ENCODE measurements at places on chromosomes 3 and 15.
A peak's percentile ranks its signal among the peaks of the same experiment; 100 is the strongest.

DNA sequence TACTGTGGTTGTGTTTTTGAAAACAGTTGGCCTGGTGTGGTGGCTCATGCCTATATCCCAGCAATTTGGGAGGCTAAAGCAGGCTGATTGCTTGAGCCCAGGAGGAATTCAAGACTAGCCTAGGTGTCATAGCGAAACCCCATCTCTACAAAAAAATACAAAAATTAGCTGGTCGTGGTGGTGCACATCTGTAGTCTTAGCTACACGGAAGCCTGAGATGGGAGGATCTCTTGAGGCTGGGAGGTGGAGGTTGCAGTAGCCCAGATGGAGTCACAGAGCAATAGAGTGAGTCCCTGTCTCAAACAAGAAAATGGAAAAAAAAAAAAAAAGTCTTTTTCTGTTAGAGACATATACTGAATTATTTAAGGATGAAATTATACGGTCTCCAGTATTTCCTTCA, 14.7 kb upstream of the LRRFIP2 start:
- DNase-seq: no peak

- no peak for DNase-seq
Observed at GRCh38 chr3:177565981-177566380, 368.7 kb upstream of the TBL1XR1 start.

GRCh38 chr3:120839120-120839519, 68.9 kb upstream of the STXBP5L start:
- no peak for DNase-seq

- DNase-seq: no peak
Observed at GRCh38 chr3:102533784-102534183, 99.0 kb downstream of the ZPLD1 start.

DNA sequence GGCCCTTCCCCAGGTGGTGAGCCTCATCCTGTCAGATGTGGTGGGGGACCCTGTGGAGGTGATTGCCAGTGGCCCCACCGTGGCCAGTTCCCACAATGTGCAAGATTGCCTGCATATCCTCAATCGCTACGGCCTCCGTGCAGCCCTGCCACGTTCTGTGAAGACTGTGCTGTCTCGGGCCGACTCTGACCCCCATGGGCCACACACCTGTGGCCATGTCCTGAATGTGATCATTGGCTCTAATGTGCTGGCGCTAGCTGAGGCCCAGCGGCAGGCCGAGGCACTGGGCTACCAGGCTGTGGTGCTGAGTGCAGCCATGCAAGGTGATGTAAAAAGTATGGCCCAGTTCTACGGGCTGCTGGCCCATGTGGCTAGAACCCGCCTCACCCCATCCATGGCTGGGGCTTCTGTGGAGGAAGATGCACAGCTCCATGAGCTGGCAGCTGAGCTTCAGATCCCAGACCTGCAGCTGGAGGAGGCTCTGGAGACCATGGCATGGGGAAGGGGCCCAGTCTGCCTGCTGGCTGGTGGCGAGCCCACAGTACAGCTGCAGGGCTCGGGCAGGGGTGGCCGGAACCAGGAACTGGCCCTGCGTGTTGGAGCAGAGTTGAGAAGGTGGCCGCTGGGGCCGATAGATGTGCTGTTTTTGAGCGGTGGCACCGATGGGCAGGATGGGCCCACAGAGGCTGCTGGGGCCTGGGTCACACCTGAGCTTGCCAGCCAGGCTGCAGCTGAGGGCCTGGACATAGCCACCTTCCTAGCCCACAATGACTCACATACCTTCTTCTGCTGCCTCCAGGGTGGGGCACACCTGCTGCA, 4.8 kb downstream of the GLYCTK start:
- no peak for DNase-seq

DNA sequence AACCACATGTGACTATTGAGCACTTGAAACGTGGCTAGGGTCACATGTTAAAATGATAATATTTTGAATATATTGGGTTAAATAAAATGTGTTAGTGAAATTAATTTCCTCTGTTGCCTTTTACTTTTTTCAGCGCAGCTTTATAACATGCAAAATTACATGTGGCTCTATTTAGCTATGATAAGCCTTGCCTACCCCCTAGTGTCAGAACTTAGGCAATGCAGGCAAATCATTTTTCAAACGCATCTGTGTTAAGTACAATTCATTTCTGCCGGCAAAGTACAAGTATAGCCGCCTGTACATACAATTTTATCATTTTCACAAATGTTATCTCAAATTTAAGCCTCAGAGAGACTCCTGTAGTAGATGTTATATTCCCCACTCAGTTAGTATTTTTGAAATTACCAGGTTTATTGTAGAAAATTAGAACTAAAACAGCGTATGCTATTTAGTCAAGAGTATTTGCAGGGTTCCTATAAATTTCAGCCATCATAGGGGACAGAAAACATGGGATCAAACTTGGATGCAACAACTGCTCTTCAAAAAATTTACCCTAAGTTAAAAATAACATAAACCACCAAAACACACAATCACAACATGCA, 56.1 kb downstream of the TAFA4 start:
- DNase-seq: peak; percentile 65

GRCh38 chr15:41881920-41882688, 11.7 kb downstream of the SPTBN5 start:
- no peak for DNase-seq

DNA sequence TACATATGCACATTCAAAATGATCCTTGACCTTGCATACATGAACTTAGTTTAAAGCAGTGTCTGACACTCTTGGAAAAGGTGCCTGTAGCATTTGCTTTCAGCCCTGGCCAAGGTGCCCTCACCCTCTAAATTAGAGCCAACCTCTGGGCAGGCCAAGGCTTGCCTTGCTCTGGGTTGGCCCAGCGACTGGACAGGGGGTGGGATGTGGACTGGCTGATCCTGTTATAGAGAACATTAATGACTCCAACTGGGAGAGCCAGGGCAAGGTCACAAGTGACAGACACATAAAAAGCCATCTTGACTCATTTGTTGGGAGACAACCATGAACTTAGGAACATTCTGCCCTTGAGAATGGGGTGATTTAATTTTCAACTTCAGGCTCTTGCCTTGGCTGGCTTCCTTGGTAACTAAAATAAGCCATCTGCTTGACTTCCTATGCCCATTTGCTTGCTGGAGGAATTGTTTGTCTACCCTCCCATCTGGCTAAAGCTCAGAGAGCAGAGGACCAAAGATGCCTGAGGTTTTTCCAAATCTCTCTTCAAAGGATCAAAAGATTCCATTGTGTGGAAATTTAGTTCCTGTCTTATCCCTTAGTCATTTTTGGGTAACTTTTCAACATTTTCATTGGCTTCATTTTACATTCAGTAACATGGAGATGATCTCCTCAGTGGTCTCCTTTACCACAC, 403.7 kb downstream of the SOX2 start:
- DNase-seq: no peak

DNA sequence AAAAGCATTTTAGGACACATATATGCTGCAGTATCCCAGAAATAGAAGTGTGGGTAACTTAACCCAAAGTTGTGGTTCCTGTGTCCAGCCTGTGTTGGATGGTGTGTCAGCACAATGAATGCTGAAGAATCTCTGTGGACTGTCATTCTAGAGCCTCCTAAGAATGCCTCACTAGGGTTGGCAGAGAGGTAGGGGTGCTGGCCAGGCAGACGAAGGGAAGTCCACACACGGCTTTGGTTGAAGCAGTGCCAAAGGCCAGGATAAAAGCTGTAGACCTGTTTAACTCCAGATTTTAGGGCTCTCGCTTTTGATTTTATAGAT, 43.7 kb upstream of the TIPARP start:
- no peak for DNase-seq

GRCh38 chr15:27864086-27864485, 235.0 kb downstream of the OCA2 start:
- no peak for DNase-seq

GRCh38 chr3:12462159-12462947, 21.9 kb upstream of the TSEN2 start:
- DNase-seq: no peak

- DNase-seq: no peak
Observed at GRCh38 chr15:94666553-94666952, 435.2 kb downstream of the MCTP2 start.

DNA sequence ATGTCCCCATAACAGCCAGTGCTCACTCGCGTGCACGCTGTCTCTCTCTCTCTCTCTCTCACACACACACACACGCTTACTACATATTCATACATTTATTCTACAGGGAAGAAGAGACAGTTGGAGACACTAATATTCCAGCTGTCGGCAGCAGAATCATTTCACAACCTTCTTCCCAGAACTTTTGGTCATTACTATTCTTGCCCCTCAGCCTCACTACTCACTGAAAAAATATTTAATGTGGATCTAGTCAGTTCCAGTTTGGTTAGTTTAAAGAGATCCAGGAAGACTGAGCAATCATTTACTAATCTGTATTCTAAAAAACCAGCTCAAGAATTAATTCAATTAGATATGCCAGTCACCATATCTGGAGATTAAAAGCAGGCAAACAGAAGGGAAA, 394.9 kb downstream of the PTPRG start:
- no peak for DNase-seq

GRCh38 chr3:44962621-44963393, 13.2 kb downstream of the ZDHHC3 start:
- no peak for DNase-seq

DNA sequence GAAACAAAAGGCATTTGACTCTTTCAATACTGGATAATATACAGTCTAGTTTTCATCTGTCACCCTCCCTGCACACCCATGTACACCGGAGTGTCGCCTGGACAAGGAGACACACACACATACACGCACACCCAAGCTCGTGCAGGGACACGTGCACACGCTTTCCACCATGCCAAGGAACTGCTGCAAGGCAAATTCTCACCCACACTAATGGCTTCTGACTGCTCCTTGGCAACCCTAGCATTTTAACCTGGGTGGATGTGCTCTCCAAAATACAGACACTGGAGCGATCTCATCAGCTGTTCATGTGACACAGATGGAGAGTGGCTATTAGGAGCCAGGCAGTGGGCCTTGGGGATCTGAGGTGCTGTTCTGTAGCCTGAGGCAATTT, 61.6 kb downstream of the MEIS2 start:
- no peak for DNase-seq

GRCh38 chr3:49020330-49021212, 1.4 kb upstream of the NDUFAF3 start:
- DNase-seq: peak; percentile 48

GRCh38 chr3:39408493-39409372, 2.2 kb downstream of the RPSA start:
- DNase-seq: peak; percentile 50

GRCh38 chr3:148758303-148758884, 60.7 kb downstream of the AGTR1 start:
- DNase-seq: no peak

GRCh38 chr3:128398586-128398985, 68.1 kb downstream of the DNAJB8 start:
- DNase-seq: no peak

- DNase-seq: no peak
Observed at GRCh38 chr3:67335813-67336212, 318.6 kb downstream of the SUCLG2 start.

DNA sequence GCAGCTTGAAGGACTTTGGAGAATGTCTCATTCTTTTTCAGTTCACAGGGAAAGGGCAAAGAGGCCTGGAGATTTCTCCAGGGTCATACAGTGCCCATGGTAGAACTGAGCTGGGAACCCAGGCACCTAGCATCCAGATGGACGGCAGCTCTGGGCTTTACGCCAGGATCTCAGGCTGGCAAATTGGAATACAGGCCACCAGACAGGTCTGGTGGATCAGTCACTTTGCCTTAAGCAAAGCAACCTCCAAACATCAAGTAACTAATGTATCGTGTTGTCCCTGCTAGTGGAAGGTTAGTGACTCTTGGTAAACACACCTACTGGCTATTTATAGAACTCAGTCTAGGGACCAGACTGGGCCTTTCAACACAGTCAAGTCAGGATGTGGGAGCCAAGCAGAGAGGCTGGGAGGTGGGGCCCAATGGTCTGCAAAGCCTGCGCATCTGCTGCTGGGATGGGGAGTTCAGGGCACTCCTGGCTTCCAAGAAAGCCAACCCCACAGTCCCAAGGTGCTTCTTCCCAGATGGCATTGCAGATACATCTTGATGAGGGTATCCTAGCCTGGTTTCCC, 30.2 kb downstream of the RPLP1 start:
- DNase-seq: no peak

DNA sequence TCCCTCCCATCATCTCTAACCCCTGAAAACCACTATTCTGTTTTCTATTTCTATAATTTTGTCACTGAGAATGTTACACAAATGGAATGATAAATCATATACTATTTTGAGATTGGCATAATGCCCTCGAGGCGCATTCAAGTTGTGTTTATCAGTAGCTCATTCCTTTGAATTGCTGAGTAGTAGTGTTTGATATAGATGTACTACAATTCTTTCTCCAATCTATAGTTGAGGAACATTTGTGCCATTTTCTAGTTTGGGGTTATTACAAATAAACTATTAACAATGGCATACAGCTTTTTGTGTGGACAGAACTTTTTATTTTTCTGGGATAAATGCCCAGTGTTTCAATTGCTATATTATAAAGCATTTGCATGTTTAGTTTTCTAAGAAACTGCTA, 86.0 kb downstream of the CCR1 start:
- no peak for DNase-seq

- no peak for DNase-seq
Observed at GRCh38 chr3:171468296-171468906, 8.2 kb upstream of the TNIK start.

GRCh38 chr3:142947352-142947751, 16.1 kb downstream of the PAQR9 start:
- no peak for DNase-seq

GRCh38 chr3:178827285-178827856, 244.2 kb downstream of the ZMAT3 start:
- no peak for DNase-seq

GRCh38 chr3:20043396-20043795, 3.1 kb downstream of the KAT2B start:
- peak; percentile 66 for DNase-seq

DNA sequence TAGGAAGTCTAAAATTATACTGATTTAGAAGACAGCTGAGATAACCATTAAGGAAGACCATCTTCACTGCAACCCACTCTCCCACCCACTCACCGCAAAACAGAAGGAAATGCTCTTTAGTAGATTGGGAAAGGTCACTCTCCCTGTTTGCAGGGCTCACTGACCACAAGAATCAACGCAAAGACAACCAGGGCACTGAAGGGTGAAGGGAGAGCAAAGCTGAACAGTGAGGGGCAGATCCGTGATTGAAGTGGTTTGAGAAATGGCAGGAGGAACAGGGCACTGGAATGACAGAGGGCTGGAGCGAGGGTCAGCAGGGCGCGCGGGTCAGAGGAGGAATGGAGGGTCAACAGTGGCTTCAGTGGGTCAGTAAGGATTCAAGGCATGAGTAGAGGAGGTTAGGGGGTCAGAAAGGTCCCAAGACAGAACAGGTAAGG, 520 bp downstream of the MESD start:
- DNase-seq: no peak

DNA sequence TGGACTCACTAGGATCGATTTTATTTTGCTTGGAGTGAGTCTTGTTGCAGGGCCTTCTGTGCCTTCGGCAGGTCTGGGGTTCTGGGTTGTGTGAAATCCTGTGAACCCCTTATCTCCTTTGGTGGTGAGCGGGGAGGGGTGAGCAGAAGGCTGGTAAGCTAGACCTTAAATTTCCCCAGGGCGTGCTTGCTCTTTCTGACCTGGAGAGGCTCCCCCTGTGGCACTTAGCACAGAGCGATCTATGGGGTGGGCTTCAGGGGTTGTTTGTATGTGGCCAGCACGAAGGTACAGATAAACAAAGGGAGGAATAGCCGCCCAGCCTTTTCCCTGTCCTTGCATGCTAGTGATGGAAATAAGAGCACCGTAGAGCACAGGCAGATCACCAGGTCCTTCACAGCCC, 11.8 kb downstream of the CACNA2D3 start:
- no peak for DNase-seq
